ENCODE measurements at places on chromosomes 3 and 15.

DNA sequence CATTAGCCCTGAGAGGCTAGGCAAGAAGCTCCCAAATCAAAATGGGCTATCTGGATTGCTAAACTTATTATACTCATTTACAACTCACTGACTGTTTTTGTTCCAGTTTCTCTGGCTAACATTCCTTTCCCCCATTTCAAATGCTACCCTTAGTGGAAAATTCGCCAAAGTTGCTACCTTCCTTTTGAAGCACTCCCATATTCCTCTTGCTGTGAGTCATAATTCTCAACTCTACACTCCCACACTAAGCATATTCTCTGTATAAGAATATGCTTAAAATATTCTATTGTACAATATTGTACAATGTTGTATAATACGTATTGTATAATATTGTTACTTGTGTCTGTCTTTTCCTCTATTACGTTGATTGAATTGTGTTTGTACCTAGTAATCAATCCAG is 398.6 kb downstream of the PYDC2 start:
- DNase-seq: no peak

- DNase-seq: no peak
Observed at GRCh38 chr15:68510558-68510957, 68.2 kb upstream of the CORO2B start.

DNA sequence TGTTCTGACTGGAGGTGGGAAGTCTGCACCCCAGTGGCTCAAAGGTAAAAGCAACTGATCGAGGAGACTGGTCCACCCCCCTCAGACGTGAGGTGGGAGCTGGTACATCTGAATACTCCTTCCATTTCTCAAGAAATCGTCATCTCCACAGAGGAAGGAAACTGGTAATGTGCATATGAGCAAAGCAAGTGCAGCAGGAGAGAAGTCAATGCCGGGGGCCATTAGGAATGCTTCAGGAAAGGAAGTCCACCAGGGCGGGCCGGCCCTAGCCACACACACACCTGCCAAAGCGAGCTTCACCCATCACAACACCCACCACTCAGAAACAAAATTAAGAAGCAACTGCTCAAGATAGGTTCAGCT is 8.5 kb downstream of the TBC1D2B start:
- no peak for DNase-seq

- no peak for DNase-seq
Observed at GRCh38 chr15:88257311-88258092, 963 bp upstream of the NTRK3 start.

GRCh38 chr3:25572919-25573385 is 91.8 kb downstream of the TOP2B start:
- no peak for DNase-seq
